ENCODE measurements at places on chromosomes 2 and 18.

DNA sequence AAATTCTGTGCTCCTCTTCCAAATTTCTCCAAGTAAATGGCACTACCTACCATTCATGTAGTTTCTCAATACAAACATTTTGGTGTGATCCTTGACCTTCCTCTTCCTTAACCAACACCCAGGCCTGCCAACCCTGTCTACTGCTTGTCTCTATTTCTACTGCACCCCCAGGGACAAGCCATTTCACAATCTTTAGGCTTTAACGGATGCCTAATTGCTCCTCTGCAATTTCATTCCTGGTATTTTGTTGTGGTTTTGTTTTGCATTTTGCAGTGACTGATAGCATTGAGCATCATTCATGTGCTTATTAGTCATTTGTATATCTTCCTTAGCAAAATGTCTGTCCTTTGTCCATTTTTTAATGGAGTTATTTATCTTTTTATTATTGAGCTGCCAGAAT is 10.0 kb downstream of the FAP start:
- DNase-seq: no peak

DNA sequence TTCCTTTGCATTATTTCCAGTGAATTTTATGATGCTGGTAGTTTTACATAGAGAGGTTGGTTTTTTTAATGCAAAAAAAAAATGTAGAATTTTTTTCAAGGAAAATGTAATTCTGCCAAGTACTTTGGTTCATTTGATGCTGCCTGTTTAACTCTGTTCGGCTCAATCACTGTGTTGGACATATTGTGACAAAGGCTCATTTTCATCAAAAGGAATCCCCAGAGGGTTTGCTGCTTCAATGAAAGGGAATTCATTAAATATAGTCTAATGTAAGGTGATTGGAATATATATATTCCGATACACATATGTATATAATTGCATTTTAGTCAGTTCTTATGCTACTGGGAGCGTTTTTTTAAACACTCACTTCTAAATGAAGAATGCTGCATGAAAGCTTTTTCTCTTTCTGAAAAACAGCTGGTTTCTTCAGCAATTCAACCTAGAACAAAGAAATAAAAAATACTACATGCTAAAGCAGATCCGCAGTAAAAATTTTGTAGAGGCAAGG is 314.6 kb upstream of the VWC2L start:
- no peak for DNase-seq

GRCh38 chr18:76467371-76468190 is 27.5 kb downstream of the ZNF516 start:
- DNase-seq: no peak

DNA sequence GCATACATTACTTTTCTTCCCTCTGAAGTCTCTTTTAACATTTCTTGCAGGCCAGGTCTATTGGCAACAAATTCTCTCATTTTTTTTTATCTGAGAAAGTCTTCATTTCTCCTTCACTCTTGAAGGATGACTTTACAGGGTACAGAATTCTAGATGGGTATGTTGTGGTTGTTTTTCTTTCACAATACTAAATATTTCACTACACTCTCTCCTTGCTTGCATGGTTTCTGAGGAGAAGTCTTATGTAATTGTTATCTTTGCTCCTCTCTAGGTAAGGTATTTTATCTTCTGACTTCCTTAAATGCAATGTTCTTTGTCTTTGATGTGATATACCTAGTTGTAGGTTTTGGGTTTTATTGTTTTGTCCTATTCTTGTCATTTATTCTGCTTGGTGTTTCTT is 371.1 kb downstream of the FIGN start:
- DNase-seq: no peak

GRCh38 chr2:207603486-207603885 is 21.7 kb downstream of the METTL21A start:
- no peak for DNase-seq

GRCh38 chr2:41914936-41915335 is 132.9 kb upstream of the PKDCC start:
- DNase-seq: no peak

DNA sequence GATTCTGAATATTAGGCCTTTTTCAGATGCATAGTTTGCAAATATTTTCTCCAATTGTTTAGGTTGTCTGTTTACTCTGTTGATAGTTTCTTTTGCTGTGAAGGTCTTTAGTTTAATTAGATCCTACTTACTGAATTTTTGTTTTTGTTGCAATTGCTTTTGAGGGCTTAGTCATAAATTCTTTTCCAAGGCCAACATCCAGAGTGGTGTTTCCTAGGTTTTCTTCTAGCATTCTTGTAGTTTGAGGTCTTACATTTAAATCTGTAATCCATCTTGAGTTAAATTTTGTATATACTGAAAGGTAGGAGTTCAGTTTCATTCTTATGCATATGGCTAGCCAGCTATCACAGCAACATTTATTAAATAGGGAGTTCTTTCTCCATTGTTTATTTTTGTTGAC is 404.8 kb downstream of the LNPK start:
- no peak for DNase-seq
